ENCODE measurements at places on chromosomes 6 and 20. TPM values are rescaled to one million over a fixed set of nuclear protein-coding genes. Genes with fewer than 3 reads are reported as not detected.

DNA sequence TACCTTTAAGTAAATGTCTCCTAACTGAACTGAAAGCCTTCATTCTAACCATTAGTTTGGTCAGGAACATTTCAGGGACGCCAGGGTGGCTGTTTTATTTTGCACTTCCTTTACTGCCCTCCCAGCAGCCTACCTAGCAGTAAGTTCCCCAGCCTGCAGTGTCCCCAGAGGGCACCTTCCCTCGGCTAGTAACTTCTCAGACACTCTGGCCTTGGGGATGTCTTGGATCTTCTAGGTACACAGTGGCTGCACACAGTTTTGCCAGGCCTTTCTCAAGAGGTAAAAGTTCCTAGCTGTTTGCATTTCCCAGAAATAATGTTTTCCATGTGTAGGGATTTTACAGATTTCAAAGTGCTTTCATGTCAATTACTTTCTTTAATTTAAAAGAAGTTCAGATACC lies 378 bp upstream of the LAMA2 start:
- H3K36me3 ChIP-seq: no peaks in the 10 kb centered on the region
- H3K27me3 ChIP-seq: peaks cover 5% of the 10 kb centered on the region
- peaks cover 11% of the 10 kb centered on the region for H3K4me1 ChIP-seq
- no peak for DNase-seq
- peak overlapping the region; percentile 34 for H3K4me3 ChIP-seq
- H3K27ac ChIP-seq: no peak overlapping the region

DNA sequence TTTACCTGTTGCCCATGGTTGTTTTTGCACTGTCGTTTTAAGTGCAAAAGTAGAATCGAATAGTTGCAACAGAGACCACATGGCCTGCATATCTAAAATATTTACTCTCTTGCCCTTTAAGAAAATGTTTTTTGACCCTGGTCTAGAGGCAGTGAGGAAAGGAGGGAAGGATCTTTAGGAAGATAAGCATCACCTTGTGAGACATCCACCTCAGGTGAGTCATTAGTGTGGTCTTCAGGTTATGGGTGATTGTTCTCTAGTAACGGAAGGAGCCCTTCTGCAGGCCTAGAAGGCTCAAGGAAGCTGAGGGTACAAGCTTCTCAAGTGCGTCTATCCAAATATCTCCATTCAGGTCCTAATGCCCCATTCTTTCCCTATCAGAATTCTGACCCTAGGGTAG lies 6.6 kb upstream of the RAB44 start:
- no peak overlapping the region for H3K4me3 ChIP-seq
- no peak for DNase-seq
- H3K27ac ChIP-seq: no peak overlapping the region
- H3K4me1 ChIP-seq: no peaks in the 10 kb centered on the region
- H3K27me3 ChIP-seq: no peaks in the 10 kb centered on the region

DNA sequence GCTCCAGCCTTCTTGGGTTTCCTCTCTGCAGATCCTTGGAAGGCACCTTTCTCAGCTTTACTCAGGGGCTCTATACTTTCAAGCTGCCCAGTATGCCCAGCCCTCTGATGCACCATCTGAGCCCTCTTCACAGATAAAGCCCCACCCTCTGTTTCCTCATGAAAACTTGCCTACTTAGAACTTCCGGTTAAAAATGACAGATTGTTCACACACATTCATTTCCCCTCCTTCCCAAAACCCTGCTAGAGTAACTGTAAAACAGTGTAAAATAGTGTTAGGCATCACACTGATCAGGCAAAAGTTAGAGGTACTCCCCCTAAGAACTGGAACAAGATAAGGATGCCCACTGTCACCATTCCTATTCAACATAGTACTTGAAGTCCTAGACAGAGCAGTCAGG lies 14.0 kb upstream of the GCM1 start:
- H3K27ac ChIP-seq: no peak overlapping the region
- no peaks in the 10 kb centered on the region for H3K36me3 ChIP-seq
- H3K4me1 ChIP-seq: no peaks in the 10 kb centered on the region
- no peak for DNase-seq
- H3K4me3 ChIP-seq: no peak overlapping the region

- no peaks in the 10 kb centered on the region for H3K27me3 ChIP-seq
- peaks cover 22% of the 10 kb centered on the region for H3K4me1 ChIP-seq
- no peak overlapping the region for H3K4me3 ChIP-seq
- no peak for DNase-seq
- peaks cover 5% of the 10 kb centered on the region for H3K36me3 ChIP-seq
- H3K27ac ChIP-seq: no peak overlapping the region
These were observed 109.6 kb downstream of the SCAF8 start for GRCh38 chr6:154842833-154843232.

DNA sequence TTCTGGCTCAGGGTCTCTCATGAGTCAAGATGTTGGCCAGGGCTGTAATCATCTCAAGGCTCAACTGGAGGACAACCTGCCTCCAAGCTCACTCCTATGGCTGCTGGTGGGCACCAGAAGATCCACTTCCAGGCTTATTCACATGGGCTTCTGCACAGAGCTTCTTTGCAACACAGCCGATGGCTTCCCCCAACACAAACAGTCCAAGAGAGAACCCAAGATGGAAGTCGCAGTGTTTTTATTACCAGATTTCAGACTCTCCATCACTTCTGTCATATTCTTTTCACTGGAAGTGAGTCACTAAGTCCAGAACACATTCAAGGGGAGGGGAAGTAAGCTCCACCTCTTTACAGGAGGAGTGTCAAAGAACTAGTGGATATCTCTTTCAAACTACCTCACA lies 75.5 kb downstream of the CD164 start:
- H3K4me3 ChIP-seq: no peak overlapping the region
- no peak overlapping the region for H3K27ac ChIP-seq
- H3K4me1 ChIP-seq: peaks cover 25% of the 10 kb centered on the region

DNA sequence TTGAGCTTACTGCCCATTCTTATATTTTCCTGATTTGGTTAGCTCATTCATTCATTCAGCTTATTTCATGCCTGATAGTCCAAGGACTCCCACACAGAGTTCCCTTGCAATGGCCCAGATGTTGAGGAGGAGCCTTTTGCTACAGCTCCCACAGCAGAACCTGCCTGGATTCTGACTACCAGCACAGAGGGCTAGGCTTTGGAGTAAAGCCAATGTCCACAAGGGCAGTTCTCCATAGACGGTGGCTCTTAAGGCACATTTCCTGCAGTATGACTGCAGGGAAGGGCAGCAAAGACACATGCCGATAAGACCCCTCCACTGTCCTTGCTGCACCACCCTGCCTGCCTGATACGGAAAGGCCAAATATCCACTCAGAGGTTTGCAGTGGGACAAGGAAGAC lies 112.3 kb upstream of the SYNDIG1 start:
- H3K4me1 ChIP-seq: peaks cover 40% of the 10 kb centered on the region
- DNase-seq: no peak
- no peak overlapping the region for H3K27ac ChIP-seq
- H3K4me3 ChIP-seq: no peak overlapping the region

GRCh38 chr20:61839912-61840778 lies 225.5 kb downstream of the TAF4 start:
- no peaks in the 10 kb centered on the region for H3K4me1 ChIP-seq
- DNase-seq: no peak
- no peak overlapping the region for H3K4me3 ChIP-seq
- H3K27me3 ChIP-seq: peaks cover 6% of the 10 kb centered on the region

Gene MICB
- total RNA-seq: 3.6 TPM

Gene SYTL3
- total RNA-seq: 0.77 TPM

Gene CPNE1
- total RNA-seq: 233 TPM

Gene ADGRB3
- 2.4 TPM for total RNA-seq

Gene ENPP4
- 6.1 TPM for total RNA-seq

Gene SLC13A3
- 0.90 TPM for total RNA-seq

Gene ASIP
- total RNA-seq: not detected

Gene MOG
- not detected for total RNA-seq

Measured in endothelial cell (in vitro differentiated cells).